GM04503 (cell line): ENCODE measurements at places on chromosomes 12 and 14.

DNA sequence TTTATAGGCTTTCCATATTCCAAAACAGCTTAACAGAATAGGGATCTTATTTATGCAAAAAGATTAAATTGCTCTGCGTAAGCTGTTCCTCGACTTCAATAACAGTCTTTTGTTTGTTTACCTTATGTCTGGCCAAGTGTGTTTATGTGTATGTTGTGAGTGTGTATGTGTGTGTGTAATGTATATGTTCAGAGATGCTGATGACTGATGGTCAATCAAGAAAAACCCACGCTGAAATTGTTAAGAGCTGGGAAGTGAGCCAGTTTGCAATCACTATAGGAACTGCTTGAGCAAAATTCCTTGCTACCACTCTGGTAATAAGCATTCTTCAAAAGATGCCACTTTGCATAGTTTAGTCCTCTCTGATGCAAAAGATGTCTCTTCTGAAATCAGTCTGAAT, 59.6 kb downstream of the PRKD1 start:
- DNase-seq = no peak

DNA sequence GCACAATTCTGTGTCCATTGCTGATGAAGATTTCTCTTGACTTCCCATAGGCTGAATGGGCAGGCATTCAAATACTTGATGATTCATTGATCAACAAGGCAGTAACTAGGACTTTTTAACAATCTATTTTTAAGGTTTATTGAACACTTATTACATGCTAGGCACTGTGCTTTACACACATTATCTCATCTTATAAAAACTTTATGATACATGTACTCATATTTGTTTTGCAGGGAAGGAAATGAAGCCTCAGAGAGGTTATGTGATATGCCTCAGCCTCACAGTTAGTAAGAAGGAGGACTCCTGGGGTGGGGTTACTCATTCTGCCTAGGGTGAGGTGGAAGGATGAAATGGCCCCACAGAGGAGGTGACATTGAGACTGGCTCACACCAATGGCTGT, 12.9 kb upstream of the EMP1 start:
- DNase-seq = no peak

DNA sequence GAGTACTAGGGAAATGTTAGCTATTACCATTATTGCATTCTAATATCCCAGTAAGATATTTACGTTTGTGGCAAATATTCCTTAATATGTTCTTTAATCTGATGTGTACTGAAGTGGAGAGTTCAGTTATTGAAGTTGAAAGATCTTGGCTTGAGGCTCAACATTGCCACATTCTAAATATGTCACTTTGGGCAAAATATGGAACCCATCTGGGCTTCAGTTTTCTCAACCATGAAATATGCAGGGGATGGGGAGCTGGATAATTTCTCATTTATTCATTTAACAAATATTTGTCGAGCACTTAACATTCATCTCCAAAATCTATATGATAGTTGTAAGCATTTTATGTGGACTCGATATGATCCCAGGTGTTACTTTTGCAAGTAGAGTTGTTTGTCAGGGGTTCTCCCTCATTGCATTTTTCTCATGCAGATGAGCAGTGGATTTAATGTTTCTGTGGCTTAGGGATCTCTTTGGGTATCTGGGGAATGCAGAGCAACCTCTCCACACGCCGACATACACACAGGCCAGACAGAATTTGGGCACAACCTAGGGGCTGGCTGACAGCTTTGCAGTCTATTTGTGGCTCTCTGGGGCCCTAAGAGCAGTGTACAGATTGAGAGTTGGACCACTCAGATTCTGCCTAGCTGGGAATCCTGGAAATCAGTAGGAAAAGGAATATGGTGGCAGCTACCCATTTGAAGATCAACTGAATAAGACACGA, 26.6 kb upstream of the APPL2 start:
- no peak for DNase-seq

GRCh38 chr12:107657133-107657532, 28.5 kb upstream of the PWP1 start:
- DNase-seq = no peak

- no peak for DNase-seq
Measured at GRCh38 chr12:115362339-115362976, 678.5 kb upstream of the TBX3 start.

DNA sequence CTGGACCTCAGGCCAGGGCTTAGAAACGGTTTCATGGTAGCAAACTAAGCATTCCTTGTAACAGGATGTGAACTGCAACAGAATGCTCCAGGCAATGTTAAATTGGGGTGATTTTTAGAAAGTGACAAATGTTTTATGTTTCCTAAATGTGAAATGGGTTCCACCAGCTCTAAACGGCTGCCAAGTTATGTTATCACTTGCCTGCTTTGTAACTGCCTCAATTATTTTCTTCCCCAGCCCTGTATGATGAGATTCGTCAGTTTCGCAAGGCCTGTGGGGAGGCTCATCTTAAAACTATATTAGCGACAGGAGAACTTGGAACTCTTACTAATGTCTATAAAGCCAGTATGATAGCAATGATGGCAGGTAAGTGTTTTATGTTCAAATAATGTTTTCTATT, 70.9 kb downstream of the DERA start:
- DNase-seq = peak; percentile 23

DNA sequence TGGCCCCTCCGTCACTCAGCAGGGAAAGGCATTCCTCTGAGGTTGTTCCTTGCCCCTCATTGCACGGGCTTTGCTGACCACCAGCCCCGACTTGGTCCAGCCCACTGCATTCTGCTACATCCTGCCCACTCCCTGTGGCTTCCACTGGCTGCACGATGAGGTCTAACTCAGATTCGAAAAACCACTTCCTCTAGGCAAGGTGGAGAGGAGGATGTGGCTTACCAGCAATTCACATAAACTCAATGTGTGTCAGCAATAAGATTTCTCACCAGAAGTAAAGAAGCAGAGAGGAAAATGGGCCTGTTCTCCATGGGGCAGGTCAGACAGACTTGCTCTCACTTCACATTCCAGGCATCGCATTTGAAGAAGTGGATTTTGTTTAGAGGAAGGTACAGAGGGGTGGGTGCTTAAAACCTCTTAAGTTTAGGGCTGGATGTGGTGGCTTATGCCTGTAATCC, 14.7 kb downstream of the GPR68 start:
- no peak for DNase-seq

- peak; percentile 82 for DNase-seq
Measured at GRCh38 chr12:26691234-26691970, 141.6 kb downstream of the ITPR2 start.

DNA sequence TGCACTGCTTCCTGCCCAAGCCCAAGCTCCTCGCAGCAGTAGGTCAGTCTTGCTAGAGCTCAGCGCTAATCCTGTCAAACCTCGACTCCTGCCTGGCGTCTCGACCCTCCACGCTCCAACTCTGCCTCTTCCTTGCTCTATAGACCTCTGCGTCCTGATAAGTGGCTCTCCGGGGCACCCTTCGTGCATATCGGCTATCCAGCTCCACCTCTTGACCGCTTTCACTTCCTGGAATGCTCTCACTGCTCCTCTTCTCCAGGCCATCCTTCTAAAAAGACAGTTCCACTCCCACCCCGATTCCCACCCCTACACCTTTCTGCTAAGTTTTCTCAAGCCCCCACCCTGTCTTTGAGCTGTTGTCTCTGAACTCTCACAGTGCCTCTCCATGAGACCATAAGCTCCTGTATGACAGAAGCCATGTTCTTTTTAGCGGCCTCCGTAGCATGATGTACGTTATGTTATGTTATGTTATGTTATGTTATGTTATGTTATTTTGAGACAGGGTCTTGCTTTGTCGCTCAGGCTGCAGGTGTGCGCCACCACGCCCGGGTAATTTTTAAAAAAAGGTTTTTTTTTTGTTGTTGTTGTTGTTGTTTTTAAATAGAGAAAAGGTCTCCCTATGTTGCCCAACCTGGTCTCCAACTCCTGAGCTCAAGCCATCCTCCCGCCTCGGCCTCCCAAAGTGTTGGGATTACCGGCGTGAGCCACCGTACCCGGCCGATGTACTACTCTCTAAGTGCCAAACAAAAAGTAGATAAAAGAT, 601 bp downstream of the COX14 start:
- DNase-seq = no peak

DNA sequence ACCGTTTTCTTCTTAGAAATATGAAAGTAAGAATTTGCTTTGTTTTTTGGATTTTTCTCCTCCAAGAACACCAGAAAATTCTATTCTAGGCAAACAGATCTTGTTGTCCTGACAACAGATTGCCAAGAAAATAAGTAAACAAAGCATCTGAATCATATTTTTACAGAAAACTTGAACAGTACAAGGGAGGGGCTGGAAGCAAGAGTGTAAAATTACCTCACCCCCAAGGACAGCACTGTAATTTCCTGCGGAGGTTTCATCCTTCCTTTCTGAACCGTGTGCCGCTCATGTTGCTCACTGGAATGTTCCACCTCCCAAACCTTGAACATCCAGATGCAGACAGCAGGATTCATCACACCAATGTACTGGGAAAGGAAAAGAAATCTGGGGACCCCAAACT, 5.4 kb upstream of the CAMKK2 start:
- peak; percentile 14 for DNase-seq

GRCh38 chr12:44847888-44848702, 28.0 kb downstream of the NELL2 start:
- DNase-seq = no peak

DNA sequence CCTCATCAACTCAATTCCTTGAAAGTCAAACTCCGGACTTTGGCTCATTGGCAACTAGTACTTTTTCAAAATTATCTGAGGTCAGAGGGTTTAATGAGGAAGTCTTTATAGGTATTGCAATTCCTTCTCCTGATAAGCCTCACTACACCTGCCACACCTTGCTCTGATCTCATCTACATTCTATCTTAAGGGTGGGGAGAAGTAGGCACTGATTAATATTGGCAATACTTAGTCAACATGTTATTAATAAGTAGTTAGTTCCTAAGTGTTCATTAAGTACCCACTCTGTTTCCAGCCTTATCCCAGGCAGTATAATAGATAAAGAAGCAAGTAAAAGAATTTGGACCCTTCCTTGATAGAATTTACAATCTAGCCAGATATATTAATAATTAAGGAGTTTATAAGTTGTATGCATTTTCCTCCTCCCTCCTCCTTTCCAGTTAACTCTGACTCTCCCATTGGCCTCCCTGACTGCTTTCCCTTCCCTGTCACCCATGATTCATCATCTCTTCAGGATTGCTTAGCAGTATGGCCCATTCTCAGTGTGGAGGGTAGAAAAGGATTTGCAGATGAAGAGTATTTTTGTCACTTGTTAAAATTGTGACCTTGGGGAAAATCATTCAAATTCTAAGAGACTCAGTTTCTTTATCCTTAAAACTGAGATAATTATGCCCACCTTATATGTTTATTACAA, 231.0 kb upstream of the ATP2B1 start:
- no peak for DNase-seq

GRCh38 chr12:79400481-79400880, 290.3 kb downstream of the PAWR start:
- DNase-seq = no peak

- DNase-seq = no peak
Measured at GRCh38 chr14:78327426-78328221, 157.5 kb downstream of the NRXN3 start.

GRCh38 chr12:3273409-3273853, 196.3 kb downstream of the TSPAN9 start:
- DNase-seq = no peak

DNA sequence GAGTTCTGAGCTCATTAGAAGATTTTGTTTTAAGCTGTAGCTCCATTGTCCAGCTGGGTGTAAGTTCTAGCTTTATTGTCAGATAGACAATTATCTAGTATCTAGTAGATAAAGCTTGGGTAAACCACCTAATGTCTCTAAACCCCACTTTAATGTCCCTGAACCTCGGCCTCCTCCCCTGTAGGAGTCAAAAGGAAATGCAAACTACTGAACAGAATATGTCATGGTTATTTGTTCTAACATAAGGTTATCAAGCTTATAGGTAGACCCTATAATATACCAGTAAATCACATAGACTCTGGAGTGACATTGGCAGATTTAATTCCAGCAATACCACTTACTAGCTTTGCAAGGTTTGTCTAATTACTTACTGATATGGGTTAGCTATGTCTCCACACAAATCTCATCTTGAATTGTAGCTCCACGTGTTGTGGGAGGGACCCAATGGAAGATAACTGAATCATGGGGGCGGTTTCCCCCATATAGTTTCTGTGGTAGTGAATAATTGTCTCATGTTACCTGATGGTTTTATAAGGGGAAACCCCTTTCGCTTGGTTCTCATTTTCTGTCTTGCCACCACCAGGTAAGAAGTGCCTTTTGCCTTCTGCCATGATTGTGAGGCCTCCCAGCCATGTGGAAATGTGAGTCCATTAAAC, 29.4 kb downstream of the BCAT1 start:
- DNase-seq = no peak

DNA sequence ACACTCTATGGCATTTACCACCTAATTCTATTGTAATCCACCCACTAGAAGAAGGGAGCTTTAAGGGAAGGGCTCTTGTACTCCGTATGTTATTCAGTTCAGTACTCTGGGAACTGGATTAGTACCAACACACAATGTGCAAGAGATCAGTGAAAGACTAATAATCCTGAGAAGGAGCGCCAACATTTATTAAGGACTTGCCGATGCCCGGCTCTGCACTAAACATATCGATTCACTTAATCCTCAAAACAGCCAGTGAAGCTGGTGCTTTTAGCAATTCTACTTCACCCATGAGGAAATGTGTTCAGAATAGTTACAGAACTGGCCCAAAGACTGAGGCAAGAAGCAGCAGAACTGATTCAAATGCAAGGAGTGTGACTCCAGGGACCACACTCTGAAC, 80.9 kb downstream of the RPS6KA5 start:
- DNase-seq = no peak

DNA sequence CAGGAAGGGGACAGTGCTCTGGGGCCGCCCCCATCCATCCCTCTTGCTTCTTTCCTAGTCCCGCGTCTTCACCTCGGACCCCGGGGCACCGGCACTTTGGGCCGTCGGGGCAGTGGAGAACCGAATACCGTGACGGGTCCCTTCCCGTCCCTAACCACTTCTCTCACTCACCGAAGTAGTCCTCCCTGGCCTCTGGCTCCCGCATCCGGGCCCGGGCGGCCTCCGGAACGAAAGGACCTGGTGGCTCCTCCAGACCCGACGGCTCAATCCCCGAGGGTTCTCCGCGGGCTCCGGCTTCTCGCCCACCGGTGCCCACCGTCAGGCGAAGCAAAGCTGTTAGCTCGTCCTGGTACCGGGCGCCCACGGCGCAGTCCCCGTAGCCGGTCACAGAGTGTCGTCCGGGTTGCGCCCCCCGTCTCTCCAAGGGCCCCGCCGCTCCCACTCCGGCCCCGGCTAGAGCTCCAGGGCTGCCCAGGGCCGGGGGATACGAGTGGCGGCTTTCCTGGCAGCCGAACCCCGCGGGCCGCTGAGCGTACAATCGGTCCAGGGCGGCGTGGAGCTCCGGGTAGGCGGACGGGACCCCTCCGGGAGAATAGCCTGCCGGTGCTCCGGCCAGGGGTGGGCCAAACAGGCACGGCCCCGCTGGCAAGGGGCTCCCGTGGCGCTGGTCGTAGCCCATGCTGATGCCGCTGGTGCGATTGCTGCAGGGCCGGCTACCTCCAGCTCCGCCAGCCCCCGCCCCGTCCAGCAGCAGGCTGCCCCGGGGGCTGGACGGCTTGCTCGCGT, 1.1 kb downstream of the AJUBA start:
- DNase-seq = no peak

DNA sequence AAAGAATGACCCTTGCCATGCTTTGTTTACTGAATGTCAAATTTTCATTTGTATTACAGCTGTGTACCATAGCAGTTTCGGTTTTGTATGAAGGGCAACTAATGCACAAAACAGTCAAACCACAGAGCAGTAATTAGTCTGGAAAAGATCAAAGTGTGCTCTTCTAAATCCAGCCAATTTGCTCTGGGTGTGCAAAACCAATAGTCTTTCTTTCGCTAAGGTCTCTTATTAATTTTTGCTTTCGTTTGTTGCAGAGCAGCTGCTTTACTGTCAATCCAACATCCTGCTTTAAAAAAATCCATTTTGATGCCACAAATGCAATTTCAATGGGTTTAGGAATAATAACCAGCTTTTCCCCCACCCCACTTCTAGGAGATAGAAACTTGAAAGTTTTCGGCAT, 114.2 kb downstream of the BRMS1L start:
- DNase-seq = no peak
